ENCODE measurements at places on chromosomes 4 and X. TPM values are rescaled to one million over a fixed set of nuclear protein-coding genes. Genes with fewer than 3 reads are reported as not detected.

Gene FHDC1
- 3.6 TPM for polyA plus RNA-seq

Gene PPM1K
- 14.3 TPM for polyA plus RNA-seq

Gene DGKK
- polyA plus RNA-seq = 9.7 TPM

Gene CLGN
- polyA plus RNA-seq = 4.1 TPM

Gene TCEAL6
- 0.19 TPM for polyA plus RNA-seq
